ENCODE measurements at places on chromosomes 5 and 9.

GRCh38 chr9:98091735-98092612 is 27.0 kb downstream of the TRIM14 start:
- no peak for DNase-seq

DNA sequence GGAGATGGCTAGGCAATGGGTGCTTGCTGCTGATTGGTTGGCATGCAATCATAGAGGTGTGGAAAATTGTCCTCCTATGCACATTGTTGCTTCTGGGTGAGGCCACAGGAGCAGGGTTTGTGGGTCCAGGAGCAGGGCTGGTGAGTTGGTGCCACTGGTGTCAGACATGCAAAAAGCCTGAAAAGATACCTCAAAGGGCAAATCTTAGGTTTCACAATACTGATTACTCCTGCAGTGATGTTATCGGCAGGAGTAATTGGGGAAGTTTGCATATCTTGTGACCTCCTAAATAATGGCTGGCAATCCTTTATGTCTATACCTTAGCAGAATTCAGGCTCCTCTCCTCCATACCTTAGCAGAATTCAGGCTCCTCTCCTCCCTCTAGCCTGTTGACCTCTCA is 25.2 kb downstream of the SLC25A48 start:
- DNase-seq = no peak

GRCh38 chr9:121268851-121269641 is 1.1 kb downstream of the GSN start:
- no peak for DNase-seq

DNA sequence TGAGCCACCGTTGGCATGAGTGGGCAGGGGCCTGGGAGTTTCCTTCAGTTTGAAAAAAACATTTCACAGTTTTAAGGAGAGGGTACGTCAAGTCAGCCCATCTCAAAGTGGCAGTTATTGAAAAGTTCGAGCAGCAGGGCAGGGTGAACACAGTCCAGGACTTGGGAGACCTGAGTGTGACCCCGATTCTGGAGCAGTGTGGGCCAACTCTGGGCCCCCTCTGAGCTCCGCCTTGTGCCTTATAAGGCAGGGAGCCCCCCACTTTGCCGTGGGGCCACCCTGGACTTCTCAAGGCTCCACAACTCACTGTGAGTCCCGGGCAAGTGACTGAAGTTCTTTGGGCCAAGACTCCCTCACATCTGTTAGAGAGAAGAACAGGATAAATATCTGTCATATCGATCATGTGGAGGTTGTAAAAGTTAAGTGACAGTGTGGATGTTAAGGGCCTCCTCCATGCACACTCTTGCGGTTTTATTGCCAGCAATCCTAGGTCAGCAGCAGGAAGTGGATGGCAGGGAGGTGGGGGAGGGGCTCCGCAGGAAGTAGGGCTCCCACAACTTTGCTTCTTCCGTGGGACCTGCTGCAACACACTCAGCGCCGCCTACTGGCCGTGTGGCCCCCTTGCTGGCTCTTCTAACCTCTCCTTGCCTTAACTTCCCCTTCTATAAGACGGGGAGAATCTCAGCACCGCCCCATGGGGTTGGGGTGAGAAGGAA is 38.4 kb downstream of the HRH2 start:
- peak; percentile 74 for DNase-seq

DNA sequence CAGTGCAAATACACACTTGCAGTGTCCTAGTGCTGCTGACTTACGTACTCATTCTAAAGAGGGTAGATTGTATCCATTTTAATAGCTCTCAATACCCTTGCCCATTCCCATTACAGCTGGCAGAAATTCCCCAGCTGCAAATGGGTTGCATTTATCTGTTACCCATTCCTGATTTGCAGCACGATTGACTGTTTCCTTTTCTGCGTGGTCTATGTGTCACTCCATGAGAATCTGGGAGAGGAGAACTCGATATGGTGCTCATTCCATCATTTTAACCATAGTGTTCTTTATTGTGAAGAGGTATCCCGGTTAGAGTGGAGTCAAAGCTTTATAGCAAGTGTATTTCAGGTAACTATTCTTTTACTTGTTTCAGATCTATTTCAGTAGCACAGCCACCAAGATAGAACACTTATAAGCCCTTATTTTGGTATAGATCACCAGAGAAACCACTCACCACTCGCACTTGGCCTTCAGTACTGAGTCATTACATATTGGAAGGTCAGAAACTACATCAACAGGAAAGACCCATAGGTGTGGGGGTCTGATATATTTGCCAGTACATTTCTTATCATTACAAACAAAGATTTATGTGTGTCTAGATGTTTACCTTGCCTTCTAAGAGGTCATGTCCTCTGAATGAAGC is 139.5 kb downstream of the MUSK start:
- no peak for DNase-seq

- DNase-seq = no peak
Measured at GRCh38 chr5:59354274-59354673, 539.3 kb downstream of the PDE4D start.
